ENCODE measurements at places on chromosomes 7 and 10.
A peak's percentile ranks its signal among the peaks of the same experiment; 100 is the strongest.

DNA sequence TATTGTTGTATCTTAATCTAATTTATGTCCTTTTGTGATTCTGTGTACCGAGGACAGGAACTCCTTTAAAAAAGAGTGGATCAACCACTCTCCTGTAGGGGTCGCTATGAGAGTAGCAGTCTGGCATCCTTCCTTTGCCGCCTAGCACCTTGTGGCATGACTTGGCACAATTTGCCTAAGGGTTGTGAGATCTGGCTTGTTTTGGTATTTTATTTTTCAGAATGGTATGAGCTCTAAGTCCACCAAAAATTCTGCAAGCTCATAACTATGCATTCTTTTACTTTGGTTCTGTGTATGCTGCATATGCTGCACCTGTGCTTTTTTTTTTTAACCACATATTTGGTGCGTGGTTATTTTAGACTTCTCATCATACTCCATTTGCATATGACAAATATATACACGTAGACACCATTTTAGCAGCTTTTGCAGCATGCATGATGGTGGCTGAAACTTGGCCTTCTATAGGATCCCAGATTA lies 112.8 kb downstream of the CDK14 start:
- DNase-seq: peak; percentile 25

GRCh38 chr7:87935384-87935706 lies 1.3 kb downstream of the ADAM22 start:
- no peak for DNase-seq

GRCh38 chr10:5106553-5106952 lies 12.3 kb downstream of the AKR1C3 start:
- no peak for DNase-seq

- no peak for DNase-seq
Measured at GRCh38 chr7:113159746-113160339, 41.5 kb upstream of the SMIM30 start.

DNA sequence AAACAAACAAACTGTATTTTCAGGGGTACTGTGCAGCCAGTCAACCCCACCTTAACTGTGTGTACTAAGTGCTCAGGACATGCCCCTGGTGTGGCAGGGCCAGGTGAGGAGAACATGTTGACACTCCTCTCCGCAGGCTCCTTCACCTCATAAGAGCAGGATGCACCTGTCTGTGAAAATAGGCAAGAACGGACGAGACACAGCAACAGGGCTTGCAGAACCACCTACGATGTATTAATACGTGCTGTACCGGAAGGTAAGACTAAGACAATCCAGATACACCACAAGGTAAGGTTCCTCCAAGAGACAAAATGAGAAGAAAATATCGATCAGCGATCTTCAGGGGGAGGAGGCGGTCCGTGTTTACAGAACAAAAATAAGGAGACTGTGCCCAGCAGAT lies 65.8 kb upstream of the CAMK2B start:
- no peak for DNase-seq

- DNase-seq: no peak
Measured at GRCh38 chr7:142668495-142668894, 80.8 kb upstream of the PRSS1 start.

DNA sequence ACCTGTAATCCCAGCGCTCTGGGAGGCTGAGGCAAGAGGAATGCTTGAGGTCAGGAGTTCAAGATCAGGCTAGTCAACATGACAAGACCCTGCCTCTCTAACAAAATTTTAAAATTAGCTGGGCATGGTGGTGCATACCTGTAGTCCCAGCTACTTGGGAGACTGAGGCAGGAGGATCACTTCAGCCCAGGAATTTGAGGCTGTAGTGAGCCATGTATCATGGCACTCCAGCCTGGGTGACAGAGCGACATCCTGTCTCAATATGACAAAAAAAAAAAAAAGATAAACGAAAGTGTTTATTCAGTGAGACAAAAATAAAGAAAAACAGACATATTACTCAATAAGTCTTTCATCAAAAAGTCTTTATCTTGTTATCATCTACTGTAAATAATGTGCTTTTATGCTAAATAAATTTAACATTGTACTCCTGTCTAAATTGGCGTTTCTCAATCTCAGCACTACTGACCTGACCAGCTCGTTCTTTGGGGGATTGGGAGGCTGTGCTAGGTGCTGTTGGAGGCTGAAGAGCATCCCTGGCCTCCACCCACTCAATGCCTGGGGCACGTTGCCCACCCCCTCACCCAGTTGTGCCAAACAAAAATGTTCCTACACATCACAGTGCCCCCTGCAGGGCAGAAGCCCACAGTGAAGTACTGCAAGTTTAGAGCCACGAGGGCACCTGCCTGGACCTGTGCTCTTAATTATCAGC lies 57.7 kb downstream of the NCAPG2 start:
- no peak for DNase-seq

DNA sequence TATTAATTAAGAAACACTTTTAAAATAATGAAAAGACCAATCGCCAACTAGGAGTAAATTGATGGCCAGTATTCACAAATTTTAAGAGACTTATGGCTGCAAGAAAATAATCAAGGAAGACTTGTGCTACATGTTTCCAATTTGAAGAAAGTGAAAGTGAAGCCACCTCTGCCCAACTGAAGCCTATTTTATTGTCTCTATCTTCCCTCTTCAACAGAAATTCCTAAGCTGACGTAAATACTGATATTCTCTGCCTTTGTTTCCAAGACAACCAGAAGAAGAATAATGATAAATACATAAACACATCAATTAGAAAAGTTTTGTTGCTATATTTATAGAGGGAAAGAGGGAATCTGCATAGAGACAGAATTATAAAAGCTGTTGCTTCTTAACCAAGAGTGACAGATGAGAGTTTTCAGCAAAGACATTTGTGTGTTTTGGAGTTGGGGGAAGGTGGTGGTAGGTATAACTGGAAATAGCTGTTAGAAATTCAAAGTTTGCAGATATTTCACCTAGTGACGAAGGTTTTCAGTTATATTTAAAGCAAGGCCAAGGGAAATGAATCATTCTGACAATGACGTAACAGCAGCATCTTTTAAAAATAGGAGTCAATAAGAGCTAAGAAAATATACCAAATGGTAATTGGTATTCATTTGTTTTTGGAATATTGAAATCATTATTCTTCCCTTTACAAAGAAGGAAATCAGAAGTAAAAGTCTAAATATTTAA lies 576.6 kb upstream of the SORCS1 start:
- no peak for DNase-seq

GRCh38 chr10:12690525-12691126 lies 310.9 kb downstream of the CCDC3 start:
- no peak for DNase-seq

DNA sequence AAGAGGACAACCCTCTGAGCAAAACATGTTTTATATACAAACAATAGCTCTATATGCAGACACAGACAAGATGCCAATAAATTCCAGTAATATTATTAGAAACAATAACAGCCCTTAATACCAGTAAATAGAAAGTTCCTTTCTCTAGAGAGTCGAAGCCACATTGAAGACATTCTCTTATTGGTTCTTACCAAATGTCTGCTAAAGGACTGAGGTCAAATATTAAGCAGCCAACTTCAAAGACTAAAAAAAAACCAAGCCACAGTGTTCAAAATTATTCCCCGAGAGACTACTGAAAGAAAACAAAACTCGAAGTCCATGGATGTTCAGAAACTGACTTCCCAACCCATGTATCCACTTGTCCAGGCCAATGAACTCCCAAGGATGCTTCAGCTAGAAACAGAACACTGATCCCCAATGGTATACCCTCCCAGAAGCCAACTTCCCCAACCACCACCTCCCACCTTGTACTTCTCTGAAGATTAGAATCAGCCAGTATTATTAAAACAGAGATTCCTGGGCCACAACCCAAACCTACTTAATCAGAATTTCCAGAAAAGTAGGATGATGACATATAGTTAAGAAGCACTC lies 51.9 kb downstream of the FAM13C start:
- no peak for DNase-seq

GRCh38 chr10:29081951-29082685 lies 206.8 kb upstream of the LYZL1 start:
- no peak for DNase-seq

DNA sequence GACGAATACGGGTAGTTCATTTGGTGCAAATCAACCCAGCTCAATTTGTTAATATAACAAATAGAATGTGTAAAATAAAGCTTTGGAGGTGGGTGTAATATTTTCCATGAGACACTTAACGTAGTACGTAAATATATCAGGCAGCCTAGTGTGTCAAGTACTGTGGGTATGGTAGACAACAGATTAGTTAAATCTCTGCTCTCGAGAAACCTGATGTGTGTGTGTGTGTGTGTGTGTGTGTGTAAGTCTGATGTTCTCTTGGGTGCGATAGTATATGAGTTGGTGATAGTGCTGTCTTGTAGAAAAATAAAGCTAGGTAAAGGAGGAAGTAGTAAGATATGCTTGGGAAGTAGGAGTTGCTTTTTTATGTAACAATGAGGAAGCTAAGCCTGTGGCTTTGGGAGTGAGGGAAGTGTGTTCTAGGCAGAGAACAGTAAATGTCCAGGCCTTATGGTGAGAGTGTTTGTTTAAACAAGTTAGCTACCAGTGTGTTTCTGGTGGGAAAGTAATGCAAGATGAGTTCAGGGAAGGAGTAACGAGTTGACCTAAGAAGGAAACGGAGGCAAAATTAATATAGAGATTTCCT lies 26.1 kb downstream of the WAC start:
- DNase-seq: no peak

DNA sequence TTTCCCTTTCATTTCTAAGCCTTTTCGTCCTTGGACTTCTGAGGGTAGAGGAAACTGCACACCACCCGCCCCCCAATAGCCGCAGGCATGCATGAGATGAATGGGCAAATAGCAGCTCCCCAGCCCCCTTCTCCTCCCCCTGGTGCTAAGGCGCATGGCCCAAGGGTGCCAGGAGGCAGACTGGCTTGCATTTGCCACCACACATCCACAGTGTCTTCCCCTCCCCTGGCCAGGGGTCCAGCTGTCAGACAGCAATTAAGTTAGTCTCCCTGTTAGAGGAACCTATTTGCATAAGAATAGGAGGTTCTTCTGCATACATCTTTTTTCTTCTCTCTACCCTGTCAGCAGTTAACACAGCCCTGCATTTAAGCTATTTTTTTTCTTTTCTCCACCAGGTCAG lies 20.2 kb downstream of the TOMM7 start:
- DNase-seq: no peak

GRCh38 chr7:150003304-150003810 lies 129.6 kb downstream of the ATP6V0E2 start:
- no peak for DNase-seq

DNA sequence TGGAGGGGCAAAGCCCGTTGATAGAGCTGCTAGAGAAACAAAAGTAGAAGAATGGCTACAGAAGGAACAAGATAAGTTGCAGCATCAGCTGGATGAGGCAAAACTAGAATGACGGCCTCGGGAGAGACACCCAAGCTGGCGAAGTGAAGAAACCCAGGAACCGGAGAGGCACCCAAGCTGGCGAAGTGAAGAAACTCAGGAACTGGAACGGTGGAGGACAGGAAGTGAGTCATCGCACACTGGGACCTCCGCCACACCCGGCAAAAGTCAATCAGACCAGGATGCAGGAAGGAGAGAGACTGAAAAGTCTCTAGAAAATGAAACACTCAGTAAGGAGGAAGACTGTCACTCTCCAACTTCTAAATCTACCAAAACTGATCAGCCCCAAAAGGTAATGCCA lies 133.0 kb upstream of the NEBL start:
- DNase-seq: no peak

DNA sequence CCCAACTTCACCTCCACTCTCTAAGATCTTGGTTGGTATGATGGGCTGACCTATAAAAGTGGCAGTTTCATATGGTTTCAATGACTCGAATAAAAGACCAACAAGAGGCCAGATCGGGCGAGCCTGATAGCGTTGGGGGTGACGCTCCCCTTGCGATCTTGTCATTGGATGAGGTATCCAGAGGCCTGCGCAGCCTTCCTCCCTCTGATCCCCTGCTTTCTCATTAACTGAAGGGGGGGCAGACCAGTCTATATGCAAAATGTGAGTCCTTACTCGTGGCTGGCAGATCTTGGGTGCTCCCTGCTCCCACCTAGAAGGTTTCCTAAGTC lies 937 bp upstream of the COBL start:
- no peak for DNase-seq

GRCh38 chr10:87799860-87800259 lies 18.2 kb downstream of the ATAD1 start:
- no peak for DNase-seq

GRCh38 chr10:35386594-35387174 lies 50.4 kb downstream of the CCNY start:
- DNase-seq: no peak

DNA sequence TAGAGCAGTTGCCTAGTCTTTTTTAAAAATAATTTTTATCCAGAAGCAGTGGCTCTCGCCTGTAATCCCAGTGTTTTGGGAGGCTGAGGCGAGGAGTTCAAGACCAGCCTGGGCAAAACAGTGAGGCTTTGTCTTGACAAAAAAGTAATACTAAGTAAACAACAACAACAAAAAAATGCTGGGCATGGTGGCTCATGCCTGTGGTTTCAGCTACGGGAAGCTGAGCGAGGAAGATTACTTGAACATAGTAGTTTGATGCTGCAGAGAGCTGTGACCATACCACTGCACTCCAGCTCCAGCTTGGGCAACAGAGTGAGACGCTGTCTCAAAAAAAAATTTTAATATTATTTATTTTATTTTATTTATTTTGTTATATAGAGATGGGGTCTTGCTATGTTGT lies 31.3 kb upstream of the TPST1 start:
- DNase-seq: no peak

GRCh38 chr7:17109020-17109419 lies 189.4 kb upstream of the AHR start:
- DNase-seq: no peak

DNA sequence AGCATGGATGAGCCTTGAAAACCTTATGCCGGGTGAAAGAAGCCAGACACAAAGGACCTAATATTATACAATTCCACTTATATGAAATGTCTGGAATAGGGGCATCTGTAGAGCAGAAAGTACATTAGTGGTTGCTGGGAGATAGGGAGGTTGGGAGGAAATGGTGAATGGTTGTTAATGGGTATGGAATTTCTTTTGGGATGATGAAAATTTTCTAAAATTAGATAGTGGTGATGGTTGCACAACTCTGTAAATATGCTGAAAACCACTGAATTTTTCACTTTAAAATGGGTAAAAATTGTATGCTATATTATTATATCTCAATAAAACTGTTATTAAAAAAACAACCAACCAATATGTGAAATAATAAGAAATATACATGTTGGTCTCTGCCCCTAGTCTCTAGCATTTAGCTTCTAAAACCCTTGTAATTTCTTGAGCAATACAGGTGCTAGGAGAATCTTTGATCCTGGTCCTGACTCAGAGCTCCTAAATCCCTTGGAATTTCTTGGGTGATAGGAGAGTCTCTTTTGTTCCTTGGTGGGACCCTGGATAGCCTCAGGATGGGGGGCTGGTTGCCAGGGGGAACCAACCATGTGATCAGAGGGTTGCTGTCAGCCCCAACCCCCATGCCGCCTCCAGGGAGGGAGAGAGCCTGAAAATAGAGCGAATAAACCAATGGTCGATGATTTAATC lies 64.0 kb downstream of the TACR2 start:
- DNase-seq: no peak

GRCh38 chr10:132135053-132135872 lies 51.5 kb upstream of the DPYSL4 start:
- DNase-seq: no peak

- no peak for DNase-seq
Measured at GRCh38 chr10:71726580-71727104, 7.1 kb upstream of the C10orf105 start.

- no peak for DNase-seq
Measured at GRCh38 chr7:54653905-54654304, 105.1 kb downstream of the SEC61G start.

All from NCI-H2107 (cell line).